ENCODE measurements at places on chromosomes 5 and 9.

DNA sequence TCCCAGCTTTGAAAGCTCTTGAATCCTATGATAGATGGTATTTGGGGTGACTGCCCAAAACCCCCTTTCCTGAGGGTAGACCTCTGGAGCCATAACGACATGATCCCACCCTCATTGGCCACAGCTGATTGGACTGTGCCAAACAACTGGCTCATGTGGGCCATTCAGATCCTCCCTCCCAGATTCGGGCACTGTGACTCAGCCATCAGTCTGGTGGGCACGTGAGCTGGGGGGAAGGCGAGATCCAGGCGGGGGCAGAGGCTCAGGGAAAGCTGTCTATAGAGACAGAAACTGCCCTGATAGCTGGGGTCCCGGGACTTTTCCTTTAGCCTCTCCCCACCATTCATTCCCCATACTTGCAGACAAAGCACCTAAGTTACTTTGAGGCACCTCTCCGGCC is 15.1 kb upstream of the NCS1 start:
- no peak for DNase-seq

DNA sequence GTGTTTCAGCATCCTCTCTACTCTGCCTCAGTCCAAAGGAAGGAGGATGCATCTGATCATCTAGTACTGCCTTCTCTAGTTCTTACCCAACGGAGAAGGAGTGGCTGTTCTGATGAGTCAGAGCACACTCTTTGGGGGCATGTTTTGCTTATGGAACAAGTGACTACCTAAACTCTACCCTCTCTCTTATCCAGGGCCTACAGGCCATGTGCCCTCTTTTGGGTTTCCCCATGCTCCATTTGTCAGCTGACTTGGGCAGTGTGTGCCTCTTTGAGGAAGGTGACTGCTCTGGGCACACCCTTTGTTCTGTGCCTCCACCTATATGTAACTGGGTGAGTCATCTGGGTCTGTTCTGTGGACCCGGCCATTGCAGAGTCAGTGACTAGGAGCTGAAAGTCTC is 89.6 kb upstream of the BNC2 start:
- no peak for DNase-seq

GRCh38 chr5:71740015-71740753 is 21.1 kb downstream of the CARTPT start:
- DNase-seq: peak; percentile 65

DNA sequence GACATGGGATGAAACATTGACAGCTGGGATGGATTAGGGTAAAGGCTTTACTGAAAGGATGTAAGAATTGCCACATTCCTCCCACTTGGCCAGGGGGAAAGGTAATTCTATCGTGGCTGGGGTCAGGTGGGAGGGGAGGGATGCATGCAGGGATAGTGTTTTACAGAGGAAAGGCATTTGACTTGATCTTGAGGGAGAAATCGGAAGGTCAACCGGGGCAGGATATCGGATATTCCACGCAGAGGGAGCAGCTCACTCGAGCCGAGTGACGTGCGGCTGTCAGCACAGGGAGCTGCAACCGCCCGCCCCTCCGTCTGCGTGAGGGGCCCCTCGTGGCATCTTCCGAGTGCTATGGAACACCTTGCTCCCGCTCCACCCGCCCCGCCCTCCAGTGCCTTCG is 63.4 kb upstream of the ADAMTS2 start:
- no peak for DNase-seq

- no peak for DNase-seq
These were observed 47.0 kb downstream of the KCNV2 start for GRCh38 chr9:2764353-2764752.

DNA sequence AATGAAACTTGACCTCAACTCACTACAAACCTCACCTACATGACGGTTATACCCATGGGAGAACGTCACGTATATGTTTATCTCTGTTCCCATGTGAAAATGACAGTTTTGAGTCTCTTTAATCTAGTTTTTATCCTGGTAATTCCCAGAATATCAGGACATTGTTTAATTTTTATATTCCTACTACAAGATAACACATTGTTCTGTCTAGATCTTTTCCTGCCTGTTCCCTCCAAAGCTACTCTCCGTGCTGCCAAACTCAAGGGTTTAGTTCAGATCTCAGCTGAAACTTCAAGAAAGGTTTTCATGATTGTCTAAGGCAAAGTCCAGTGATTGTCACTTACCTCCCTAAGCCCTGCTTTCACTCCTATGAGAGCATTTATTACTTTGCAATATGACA is 1159.4 kb upstream of the SEMA6A start:
- no peak for DNase-seq

DNA sequence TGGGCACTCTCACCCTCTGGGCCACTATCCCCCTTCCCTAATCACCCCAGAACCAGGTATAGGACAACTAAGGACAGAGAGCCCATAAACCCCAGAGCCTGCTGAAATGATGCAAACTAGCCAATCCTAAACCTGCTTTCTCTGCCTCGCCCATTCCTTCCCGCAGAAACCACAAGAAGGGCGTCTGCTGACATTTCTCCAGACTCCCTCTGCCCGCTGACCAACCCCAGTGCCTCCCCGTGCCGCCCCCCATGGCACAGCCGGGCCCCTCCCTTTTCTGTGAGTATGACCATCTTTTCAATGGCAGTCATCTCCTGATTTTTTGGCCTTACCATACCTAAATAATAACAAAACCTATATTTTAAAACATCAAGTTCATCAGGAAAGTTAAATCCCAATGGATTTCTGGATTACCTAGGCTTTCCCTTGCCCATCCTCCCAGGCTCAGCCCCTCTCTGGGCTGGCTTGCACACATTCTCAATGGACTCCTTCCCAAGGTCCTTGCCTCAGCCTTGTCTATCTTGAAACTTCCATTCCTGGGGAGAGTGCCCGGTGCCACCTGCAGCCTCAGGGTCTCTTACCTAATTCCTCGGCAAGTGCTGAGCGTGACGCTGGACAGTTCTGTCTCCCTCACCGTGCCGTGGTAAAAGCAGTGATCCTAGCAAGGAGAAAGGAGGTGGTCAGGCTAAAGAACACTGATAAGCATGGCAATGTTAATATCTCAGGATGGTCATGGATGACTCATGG is 45.2 kb downstream of the ADAM19 start:
- DNase-seq: no peak

GRCh38 chr5:130642461-130642860 is 522.6 kb downstream of the HINT1 start:
- no peak for DNase-seq

GRCh38 chr5:123367739-123368138 is 55.5 kb downstream of the CEP120 start:
- DNase-seq: no peak

DNA sequence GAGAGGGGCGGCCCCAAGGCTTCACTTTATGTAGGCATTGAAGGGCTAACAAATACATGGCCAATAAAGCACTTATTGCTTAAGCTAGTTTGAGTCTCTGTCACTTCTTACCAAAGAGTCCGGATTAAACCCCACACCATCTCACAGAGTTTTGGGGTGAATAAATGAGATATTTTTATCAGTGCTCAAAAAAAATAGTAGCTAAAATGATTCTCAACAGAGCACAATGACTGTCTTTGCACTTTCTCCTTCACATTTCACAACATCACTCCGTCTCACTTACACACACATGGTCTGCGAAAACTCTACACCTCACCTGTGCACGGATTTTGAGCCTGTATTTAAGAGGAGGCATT is 92.9 kb downstream of the LMX1B start:
- DNase-seq: no peak

DNA sequence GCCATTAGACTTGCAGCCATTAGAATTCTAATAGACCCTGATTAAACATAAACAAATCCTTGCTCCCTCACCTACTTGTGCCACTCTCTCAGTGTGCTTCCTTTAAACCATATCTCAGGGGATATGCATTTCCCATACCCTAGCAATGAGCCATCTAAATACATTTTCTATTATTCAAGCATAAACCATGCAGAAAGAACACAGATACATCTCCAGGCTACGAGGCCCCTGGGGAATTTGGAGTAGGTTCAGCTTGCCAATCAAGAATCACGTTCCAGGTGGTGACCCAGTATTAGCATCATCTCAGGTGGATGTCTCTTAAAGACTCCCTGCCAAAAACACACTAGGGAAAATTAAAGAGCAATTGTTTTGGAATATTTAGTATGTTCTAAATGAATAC is 93.0 kb upstream of the CCL21 start:
- DNase-seq: no peak

DNA sequence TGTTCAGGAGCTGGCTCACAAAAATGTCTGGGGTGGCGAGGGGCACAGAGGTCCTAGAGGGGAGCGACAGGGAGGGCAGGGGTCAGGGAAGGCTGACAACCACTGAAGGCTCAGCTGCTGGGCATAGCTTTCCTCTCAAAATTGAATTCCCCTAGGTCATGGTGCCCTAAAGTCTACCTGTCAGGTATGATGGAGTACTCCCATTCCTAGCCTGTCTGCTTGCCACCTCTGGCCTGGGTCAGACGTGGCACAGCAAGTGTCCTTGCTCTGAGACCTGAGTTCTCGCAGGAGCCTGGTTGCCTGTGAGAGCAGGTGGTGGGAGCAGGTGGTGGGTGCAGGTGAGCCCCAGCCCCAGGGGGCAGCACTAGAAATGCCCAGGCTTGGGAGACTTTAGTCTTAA is 175.4 kb downstream of the PJA2 start:
- DNase-seq: no peak

- no peak for DNase-seq
These were observed 252.5 kb downstream of the TLE4 start for GRCh38 chr9:79824265-79824664.

- no peak for DNase-seq
These were observed 43.2 kb downstream of the RFX3 start for GRCh38 chr9:3482578-3482977.

- DNase-seq: no peak
These were observed 162.2 kb downstream of the OXCT1 start for GRCh38 chr5:41707853-41708603.

DNA sequence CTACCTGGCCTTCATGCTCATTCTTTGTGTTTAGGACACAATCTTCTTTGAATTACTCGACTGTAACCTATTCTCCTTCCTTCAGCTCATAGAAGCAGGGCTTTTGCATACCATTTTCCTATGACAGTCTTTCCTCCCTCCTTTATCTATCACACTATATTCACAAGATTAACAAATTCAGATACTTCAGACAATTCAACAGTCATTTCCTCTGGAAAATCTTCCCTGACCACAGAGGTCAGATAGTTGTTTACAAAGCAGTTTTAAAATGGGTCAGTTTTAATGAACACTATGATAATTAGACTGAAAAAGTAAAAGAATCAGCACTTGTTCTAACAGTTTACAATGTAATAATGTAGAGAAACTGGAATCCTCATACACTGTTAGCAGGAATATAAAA is 4.3 kb downstream of the CAAP1 start:
- DNase-seq: no peak

GRCh38 chr9:20028849-20029231 is 240.0 kb upstream of the SLC24A2 start:
- DNase-seq: no peak

DNA sequence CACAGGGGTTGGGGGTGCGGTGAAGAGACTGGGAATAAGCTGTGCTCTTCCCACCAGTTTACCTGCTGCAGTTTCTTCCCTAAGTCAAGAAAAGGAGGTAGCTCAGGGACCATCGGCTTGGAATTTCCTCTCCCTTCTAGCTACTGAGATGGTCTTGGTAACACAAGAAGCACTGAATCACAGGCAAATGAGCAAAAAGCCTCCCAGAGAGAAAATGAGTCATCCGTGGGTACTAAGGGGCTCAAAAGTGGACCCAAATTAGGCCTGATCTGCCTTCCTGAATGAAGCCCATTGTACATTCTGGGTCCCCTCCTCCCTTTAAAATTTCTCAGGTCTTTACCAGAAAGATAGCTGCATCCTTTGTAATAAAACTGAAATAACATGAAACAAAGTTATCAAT is 49.9 kb downstream of the PTPN3 start:
- no peak for DNase-seq

DNA sequence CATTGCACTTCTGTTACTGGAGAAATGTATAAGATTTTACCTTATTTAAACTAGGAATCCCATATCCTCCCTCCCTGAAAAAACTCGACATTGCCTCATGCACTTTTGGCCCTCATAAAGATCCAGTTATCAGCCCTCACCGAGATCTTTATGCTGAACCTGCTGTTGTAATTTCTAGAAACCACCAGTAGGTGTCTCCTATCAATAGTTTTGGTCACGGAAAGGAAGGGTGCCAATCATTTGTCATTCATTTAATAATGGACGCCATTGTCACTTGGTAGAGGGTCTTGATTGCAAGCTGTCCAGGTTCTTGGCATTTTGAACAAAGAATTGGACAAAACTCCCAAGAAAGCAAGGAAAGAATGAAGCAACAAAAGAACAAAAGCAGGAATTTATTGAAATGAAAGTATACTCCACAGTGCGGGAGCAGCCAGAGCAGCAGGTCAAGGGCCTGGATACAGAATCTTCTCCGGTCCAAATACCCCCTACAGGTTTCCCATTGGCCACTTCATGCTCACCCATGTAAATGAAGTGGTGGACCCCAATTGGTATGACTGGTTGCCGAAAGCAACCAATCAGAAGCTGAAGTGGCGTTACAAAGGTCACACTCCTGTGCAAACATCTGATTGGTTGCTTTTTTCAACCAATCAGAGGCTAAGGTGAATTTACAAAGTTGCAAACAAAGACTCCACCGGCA is 524.3 kb downstream of the PSAT1 start:
- DNase-seq: no peak

DNA sequence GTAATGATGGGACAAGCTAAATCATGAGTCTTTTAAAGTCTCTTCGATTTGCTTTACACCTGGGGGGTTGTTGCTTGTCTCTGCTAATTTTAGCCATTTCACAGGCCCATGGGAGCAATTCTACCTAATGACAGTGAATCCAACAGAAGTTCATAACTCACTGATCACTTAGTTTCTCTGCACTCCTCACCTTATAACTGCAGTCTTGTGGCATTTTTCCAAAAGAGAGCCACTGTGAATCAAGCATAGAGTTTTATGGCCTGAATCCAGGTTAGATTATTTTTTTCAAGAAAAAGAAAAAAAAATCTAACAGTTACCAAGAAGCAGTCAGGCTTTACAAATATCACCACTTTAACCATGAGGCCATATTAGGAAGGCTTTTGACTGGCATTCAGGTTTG is 1.5 kb upstream of the IL7R start:
- DNase-seq: no peak

DNA sequence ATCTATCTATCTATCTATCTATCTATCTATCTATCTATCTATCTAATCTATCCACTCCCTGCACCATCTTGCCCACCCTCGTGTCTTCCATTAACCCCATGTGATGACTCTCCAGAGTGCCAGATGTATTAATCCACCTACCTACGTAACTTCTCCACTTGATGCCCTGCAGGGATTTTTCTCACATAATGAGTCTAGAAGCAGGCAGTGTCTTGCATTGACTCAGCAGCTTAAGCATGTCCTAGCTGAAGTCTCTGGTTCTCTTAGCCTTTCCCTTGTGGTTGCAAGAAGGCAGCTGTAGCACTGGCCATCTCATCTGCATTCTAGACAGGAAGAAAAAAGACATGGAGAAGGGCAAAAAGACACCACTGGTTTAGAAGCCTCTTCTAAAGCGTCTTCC is 96.7 kb upstream of the ALDH1B1 start:
- DNase-seq: no peak

DNA sequence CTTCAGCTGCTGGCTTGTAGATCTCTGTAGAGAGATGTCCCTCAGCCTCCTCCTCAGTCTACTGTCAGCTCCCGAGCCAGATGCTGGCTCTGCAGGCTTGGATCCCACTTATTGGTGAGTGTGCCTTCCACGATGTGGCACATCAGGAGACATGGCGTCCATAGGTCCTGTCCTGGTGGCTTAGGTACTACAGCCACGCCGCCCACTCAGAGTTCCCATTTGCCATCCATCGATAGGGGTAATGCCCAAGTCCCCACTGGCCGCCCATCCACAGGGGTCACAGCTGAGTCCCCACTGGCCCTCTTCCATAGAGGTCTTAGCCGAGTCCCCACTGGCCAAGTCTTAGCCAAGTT is 17.3 kb downstream of the EXOC3 start:
- no peak for DNase-seq

All from GM06990 (cell line).